ENCODE measurements at places on chromosomes 2 and 18. TPM values are rescaled to one million over a fixed set of nuclear protein-coding genes. Genes with fewer than 3 reads are reported as not detected.

GRCh38 chr2:25308599-25308998, 33.1 kb downstream of the DNMT3A start:
- no peak for DNase-seq

Gene BCL2L11
- total RNA-seq, result 1.4 TPM

DNA sequence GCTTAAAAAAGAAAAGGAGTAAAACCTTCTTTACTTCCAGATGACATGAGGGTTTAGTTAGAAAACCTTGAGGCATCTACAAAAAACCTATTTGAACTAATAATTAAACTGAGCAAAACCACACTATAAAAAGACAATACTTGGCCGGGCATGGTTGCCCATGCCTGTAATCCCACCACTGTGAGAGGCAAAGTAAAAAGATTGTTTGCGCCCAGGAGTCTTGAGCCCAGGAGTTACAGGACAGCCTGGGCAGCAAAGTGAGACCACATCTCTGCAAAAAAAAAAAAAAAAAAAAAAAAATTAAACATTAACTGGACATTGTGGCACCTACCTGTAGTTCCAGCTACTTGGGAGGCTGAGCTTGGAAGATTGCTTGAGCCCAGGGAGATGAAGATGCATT, 502.8 kb upstream of the LRRTM4 start:
- no peak for DNase-seq

Gene SCG2
- 0.56 TPM for total RNA-seq

DNA sequence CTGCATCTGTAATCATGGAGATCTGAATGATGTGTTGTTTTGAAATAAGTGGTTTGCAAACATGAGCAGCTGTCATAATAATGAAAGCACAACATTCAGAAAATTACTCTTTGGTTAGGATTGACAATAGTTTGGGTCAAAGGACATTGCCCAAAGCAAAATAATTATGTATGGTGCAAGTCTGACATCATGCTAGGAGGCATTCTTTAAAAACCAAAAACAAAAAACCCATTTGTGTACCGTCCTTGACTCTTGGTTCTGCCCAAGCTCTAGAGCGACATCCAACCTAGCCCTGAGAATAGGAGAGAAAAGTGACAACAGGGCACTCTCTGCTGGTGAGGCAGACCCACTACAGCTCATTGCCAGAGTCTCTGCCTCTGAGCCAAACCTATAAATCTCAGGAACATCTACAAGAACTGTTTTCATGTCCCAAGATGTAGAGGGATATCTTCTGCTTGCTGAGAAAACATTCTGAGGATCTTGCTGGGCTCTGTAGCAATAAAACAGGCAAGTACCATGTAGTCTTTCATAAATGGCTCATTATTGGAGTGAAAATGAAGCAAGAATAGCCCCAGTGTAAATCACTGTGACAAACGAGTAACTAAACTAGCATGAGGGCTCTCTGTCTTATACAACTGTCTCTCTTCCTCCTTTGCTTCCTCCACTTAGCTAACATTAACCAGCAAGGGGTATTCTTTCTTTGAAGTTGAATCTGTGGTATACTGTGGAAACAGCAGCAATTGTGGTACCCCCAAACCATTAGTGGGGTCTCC, 266.8 kb upstream of the CXCR4 start:
- peak; percentile 5 for DNase-seq

GRCh38 chr2:143682436-143683055, 553.3 kb downstream of the ARHGAP15 start:
- DNase-seq, result no peak

Gene SERPINB4
- not detected for total RNA-seq

DNA sequence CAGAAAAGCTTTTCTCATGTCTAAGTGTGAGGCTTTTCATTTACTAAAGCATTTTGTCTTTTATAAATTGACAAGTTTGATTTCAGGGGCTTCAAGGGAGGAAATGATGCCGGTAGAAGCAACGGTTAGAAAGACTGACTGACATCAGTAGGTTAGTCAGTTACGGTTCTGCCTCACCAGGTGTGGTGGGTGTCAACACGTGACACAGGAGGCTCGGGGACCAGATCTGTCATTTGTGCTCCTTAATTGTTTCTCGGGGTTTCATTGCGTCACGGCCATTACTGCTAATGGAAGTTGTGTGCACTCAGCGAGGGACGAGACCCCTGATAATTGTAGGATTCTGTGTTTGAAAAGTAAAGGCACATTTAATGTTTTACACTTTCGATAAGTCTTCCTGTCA, 18.9 kb upstream of the PTPRM start:
- no peak for DNase-seq

DNA sequence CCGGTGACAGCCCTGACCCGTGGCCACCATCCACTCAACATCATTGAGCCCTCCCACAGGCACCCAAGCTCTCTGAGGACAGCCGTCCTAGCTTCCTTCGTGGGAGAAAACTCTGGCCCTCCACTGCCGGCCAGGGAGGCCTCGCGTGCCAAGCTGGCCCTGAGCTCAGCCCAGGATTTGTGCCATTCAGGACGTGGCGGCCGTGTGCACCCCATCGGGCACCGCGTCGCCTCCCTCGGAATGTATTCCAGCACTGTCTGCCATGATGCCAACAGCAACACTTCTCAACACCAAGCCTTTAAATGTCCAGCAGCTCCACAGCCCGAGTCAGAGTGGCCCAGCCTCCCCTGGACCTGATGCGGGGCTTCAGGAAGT, 35.7 kb downstream of the ZNF516 start:
- DNase-seq, result no peak

DNA sequence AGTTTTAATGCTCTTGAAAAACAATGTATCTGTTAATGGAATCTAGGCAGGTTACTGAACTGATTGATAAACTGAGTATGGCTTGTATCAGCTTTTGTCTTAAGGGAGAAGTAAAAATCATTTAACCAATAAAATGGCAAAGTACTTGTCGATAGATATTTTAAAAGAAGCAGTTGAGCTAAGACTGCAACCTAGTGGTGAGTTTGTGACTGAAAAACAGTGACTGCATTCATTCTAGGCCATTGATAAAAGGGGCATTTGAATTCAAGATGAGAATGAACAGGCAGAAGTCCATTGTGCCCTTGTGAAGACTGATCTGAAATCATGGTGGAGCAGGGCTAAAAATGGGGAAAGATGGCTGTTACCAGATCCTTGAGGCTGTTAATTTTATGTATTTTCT, 59.4 kb upstream of the MSTN start:
- peak; percentile 41 for DNase-seq

Gene MOCOS
- total RNA-seq, result 1.9 TPM

Gene AFTPH
- total RNA-seq, result 21.9 TPM

DNA sequence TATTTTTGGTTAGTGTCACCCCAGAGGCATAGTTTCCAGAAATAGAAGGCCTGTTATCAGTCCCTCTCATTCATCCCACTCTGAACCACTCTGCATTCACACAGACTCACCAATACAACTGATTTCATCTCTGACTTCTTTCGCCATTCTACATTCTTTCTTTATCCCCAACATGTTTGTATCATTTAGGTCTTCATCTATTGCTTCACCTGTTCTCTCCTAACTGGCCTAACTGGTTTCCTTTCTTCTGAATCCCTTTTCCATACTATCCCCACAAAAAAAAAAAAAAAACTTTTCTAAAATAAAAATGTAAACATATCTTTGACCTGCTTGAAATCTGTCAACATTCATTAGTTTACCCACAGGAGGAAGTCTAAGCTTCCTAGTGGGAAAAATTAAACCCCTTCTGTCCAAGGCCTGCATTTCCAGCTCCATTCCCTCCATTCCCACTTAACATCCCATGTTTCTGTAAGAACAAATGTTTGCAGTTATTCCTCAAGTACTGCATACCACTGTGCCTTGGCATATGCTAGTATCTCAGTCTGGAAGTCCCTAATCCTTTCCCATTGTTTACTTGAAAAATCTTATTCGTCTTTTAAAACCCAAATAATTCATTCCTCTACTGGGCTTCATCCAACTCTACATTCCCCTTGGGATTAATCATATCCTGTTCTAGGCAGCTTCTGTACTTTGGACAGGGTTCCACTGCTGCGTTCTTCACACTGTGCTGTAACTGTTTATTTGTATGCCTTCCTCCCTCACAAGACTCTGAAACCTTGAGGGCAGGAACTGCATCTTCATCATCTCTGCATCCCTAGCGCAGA, 68.5 kb downstream of the FIGN start:
- DNase-seq, result peak; percentile 94

Gene LIMS3
- total RNA-seq, result 12.7 TPM

GRCh38 chr2:150491943-150492342, 4.5 kb upstream of the RND3 start:
- peak; percentile 80 for DNase-seq

GRCh38 chr2:163736433-163737189, 803 bp upstream of the FIGN start:
- no peak for DNase-seq

Gene C18orf54
- total RNA-seq, result 3.0 TPM

DNA sequence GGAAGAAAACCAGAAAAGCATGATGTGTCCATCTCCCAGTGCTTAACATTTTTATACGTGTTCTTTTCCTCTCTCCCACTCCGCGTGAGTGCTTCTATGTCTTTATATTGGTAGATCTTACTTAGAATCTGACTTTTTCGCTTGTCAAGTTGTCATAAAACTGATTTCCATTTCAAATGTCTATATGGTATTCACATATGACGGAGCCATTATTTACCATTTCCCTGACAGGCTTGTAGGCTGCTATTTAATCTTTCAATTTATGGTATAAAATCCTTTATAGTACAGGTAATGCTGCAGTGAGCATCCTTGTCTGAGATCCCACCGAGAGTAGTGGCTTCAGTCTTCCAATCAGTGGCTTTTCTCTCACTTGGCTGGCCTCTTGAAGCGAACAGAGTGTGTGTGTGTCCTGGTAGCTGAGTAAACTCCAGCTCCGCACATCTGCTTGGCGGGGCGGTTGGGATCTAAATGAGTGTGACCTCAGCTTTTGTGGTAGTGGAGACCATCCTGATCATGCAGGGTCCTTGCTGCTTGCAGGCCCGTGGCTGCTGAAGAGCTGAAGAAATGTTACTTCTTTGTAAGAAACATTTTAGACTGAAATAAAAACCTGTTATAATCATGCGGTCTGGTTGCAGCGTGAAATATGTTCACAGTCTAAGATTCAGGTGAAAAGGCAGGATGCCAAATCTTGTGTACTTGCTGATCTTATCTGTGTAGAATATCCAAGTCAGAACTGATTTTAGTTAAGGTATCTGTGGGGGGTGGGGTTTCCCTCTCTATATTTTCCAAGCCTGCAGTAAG, 40.2 kb downstream of the INPP4A start:
- DNase-seq, result no peak

DNA sequence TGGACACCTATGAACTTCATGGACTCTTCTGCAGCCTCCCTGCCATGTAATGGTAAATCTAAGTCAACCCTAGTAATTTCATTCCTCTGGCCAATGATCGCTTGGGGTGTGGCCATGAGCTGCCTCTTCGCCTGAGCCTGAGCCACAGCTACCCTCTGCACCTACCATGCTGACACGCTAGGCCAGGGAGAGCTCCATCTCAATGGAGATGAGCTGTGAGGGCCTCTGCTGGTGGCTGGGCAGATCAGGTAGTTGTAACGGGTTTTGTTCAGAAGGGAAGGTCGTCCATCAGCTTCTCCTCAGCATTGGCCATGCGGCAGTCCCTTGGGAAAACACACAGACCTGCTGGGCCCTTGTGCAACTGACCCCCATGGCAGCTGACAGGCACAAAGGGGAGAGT, 24.4 kb downstream of the MPHOSPH10 start:
- no peak for DNase-seq

Gene IL1RN
- not detected for total RNA-seq

DNA sequence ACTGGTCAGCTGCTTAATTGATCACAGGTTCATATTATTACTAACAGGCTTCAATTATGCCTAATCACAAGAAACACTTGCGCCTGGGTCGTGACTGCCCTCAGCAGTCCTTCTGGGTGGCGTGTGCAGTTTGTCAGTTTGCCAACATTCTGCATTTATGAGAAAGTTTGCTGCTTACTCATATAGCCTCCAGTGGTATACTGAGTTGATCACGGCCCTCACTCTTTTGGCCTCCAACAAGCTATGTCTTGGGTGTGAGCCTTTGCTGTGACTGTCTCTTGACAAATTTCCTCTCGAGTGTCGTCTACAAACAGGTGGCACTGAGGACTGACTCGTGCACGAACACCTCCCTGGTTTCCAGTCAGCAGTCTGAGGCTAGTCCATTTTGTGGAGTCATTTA, 27.3 kb downstream of the DCDC2C start:
- peak; percentile 41 for DNase-seq

DNA sequence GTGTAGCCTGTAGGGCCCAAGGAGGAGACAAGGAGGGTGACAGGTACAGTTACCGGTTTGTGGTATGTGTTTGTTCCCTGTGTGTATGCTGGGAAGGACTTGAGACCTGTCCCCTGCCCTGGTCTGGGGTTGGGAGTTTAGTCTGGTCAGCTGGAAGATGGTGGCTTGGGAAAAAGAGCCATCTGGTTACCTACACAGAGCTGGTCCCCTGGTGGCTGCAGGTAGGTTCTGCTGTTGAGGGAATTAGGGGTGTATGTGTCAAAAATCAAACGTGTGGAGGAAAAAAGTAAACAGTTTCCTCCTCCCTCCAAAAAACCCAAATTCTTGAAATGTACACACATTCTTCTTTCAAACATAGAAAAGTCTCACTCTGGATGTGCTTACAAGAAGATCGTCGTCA, 24.3 kb downstream of the PTMA start:
- no peak for DNase-seq

Gene DYNAP
- not detected for total RNA-seq

Gene CNTNAP5
- not detected for total RNA-seq

DNA sequence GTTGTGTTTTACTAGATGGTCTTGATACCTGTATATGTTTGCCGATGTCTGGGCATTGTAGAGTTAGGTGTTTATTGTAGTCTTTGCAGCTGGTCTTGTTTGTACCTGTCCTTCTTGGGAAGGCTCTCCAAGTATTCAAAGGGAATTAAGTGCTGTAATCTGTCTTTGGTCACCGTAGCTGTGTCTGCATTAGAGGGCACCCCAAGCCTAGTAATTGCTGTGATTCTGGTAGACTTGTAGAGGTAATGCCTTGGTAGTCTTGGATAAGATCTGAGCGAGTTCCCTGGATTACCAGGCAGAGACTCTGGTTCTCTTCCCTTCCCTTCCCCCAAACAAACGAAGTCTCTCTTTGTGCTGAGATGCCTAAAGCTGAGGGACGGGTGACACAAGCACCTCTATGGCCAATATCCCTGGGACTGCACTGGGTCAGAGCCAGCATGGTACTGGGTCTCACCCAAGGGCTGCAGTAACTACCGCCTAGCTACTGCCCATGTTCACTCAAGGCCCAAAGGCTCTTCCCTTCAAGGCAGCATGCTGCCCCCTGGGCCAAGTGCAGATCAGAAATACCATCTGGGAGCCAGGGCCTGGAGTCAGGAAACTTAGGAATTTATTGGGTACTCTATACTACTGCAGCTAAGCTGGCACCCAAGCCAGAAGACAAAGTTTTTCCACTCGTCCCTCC, 27.1 kb downstream of the STPG4 start:
- no peak for DNase-seq
